Aorta (tissue), 5 donors: ENCODE measurements at places on chromosomes 4 and X. TPM values are rescaled to one million over a fixed set of nuclear protein-coding genes. Genes with fewer than 3 reads are reported as not detected.

NPY1R gene
- 112 TPM for polyA plus RNA-seq

DNA sequence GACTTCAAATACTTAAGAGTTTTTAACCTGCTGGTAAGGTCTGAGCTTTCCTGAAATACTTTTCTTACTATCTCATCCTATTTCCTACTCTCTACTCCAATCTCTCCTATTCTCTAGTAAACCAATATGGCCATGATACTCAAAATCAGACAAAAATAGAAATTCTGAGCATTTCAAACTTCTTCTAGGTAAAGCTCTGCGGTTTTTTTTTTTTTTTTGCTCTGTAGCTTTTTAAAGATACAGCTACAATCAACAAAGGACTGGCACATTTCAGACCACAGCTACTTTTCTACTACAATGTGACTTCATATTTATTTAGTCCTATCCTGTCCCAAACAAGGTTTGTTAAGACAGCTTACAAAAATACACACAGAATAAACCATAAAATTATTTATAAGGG is 31.1 kb downstream of the MAML3 start:
- no peak for DNase-seq

DNA sequence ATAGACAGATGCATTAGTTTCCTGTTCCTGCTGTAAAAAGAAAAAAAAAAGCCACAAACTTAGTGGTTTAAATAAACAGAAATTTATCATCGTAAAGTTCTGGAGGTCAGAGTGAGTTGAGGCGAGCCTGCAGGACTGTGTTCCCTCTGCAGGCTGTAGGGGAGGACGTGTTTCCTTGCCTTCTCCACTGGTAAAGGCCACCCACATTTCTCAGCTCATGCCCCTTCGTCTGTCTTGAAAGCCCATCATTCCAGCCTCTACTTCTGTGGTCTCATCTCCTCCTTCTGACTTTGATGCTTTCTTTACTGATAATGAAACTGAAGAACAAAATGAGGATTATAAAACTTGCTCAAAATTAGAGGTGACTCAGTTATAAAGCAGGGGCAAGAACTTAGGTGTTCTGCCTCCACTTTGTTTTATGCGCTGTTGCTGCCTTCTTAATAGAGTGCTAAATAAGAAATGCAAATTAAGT is 143.0 kb downstream of the STIM2 start:
- no peak for DNase-seq

GRCh38 chrX:154596290-154596929 is 11.5 kb downstream of the CTAG1A start:
- DNase-seq = peak; percentile 58

GRCh38 chr4:162408309-162408708 is 244.5 kb upstream of the FSTL5 start:
- no peak for DNase-seq

DNA sequence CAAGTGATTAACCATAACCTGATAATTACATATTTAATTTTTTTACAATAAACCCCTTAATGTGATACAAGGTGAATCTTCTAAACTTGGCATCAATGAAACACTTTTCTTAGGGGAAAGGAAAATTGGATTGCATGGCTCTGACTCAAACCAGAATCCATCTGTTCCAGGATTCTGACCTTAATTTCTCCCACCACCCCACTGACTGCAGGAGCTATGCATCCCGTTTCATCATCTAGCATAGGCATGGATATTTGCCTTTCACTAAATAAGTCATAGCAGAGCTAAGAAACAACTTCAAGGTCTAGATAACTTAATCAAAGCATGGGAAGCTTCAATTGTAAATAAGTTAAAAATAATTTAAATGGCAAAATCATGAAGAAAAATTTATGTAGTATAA is 156.3 kb downstream of the BTC start:
- DNase-seq = no peak

- peak; percentile 53 for DNase-seq
Measured at GRCh38 chrX:41259516-41259915, 74.4 kb upstream of the DDX3X start.

GRCh38 chr4:2818351-2818939 is 25.2 kb upstream of the ADD1 start:
- no peak for DNase-seq

DNA sequence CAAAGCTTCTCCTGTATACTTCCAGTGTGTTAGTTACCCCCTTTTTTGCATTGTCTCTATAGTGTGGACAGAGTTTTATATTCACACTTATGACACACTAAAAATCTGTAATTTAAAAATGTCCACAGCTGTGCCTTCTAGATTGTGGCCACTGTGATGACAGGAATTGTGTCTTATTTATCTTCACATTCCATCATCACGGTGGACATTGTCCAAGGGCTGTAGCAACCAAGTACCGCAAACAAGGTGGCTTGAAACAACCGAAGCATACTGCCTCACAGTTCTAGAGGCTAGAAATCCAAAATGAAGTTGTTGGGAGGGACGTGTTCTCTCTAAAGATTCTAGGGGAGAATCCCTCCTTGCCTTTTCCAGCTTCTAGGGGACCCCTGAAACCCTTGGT is 32.3 kb downstream of the CHRNA9 start:
- no peak for DNase-seq
